Heart left ventricle (tissue), 16 donors: ENCODE measurements at places on chromosomes 6 and 20. TPM values are rescaled to one million over a fixed set of nuclear protein-coding genes. Genes with fewer than 3 reads are reported as not detected.
A peak's percentile ranks its signal among the peaks of the same experiment; 100 is the strongest.

DNA sequence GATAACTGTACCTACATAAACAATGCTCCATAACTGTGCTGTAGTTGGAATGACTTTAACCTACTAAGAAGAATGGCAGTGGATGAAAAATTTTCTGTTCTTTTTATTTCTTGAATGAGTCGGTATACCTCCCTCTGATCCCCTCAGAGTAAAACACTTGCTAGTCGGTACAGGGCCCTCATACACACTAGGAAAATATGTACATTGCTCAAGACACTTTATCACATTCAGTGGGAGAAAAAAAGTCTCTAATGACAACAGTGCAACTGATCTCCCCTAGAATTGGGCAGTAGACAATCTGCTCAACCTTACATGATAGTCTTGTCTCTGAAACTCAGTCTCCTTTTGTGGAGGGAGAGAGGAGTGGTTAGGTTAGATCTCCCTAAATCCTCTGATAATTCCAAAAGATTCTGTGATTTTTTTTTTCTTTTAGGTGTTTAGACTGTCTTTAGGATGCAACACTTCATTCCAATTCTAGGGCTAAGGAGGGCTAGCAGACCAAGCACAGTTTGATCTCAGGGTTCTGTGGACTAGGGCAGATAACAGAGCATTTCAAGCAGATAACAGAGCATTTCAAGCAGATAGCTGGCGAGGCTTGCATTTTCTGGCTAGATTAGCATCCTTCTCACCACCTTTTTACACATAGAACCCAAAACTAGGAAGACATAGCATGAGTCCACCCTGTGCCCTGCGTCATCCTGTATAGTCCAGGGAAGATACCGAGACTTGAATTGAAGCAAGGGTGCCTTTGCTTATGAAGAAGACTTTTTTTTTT is 100.3 kb upstream of the TNFAIP3 start:
- no peak for DNase-seq
- no peaks in the 10 kb centered on the region for H3K36me3 ChIP-seq
- no peaks in the 10 kb centered on the region for H3K27me3 ChIP-seq
- peaks cover 22% of the 10 kb centered on the region for H3K4me1 ChIP-seq
- no peak overlapping the region for H3K4me3 ChIP-seq

DNA sequence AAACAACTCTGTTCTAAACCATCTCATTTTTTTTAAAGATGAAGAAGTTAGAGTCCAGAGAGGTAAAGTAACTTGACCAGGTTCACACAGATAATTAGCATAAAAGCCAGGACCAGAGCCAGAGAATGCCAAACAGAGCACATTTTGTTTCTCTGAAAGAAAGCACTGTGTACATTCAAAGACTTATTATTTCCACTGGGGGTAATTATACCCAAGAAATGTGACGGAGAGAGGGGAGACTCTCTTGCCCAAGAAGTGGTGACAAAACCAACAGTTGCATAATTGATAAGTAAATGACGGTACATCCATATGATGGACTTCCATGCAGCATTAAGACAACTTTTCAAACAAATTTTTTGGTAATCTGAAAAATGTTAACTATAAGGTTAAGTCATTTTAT is 111.6 kb downstream of the RTN4IP1 start:
- no peaks in the 10 kb centered on the region for H3K36me3 ChIP-seq
- peaks cover 2% of the 10 kb centered on the region for H3K27me3 ChIP-seq
- no peak overlapping the region for H3K4me3 ChIP-seq
- peaks cover 3% of the 10 kb centered on the region for H3K4me1 ChIP-seq

DNA sequence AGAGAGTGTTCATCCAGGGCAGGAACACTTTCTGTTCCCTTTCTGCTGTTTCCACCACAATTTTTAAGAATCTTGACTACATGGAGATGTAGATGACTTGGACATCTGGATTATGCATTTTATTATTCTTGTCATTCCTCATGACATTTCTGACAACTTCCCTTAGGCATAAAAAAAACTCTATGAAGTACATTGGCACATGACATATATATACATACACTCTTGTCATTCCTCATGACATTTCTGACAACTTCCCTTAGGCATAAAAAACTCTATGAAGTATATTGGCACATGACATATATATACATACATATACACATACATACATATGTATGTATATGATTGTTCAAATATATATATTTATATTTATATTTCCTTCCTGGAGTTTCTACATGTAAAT is 531.5 kb downstream of the COL12A1 start:
- H3K4me3 ChIP-seq, result no peak overlapping the region
- no peak for DNase-seq
- H3K4me1 ChIP-seq, result no peaks in the 10 kb centered on the region
- H3K36me3 ChIP-seq, result no peaks in the 10 kb centered on the region
- no peaks in the 10 kb centered on the region for H3K27me3 ChIP-seq

DNA sequence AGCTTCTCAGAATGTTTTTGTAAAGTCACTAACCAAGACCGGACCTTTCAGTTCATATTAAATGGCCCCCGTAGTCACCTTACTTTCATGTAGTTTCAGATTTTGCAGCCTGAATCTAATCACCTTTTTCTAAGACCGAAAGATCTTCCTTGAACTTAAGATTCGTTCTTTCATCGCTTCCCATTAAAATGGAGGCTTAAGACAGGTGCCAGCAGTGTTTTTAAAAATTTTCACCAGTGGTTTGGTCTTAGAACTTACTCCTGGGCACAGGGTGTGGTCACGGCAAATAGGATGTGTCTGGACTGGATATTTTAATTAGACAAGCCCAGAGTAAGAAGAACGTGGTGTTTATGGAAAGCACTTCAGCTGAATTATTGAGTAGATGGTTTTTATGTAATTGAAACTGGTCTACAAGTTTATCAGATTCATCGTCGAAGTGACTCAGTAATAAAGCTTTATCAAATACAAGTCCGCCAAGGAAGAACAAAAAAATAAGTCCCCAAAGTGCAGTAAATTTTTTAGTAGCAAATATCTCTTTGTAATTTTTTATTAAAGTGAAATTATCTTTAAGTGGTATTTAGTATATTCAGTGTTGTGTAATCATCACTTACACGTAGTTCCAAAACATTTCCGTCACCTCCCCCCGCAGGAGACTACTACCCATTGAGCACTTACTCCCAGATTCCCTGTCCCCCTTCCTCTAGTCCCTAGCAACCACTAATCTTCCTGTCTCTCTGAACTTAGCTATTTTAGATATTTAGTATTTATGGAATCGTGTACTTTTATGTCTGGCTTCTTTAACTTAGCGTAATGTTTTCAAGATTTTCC is 868 bp downstream of the SRSF3 start:
- H3K27ac ChIP-seq, result peak overlapping the region; percentile 96
- DNase-seq, result no peak
- peaks cover 44% of the 10 kb centered on the region for H3K4me1 ChIP-seq
- peaks cover 14% of the 10 kb centered on the region for H3K36me3 ChIP-seq
- H3K27me3 ChIP-seq, result no peaks in the 10 kb centered on the region

GRCh38 chr6:125279961-125280360 is 21.8 kb downstream of the HDDC2 start:
- no peak overlapping the region for H3K4me3 ChIP-seq
- H3K27ac ChIP-seq, result no peak overlapping the region
- no peaks in the 10 kb centered on the region for H3K27me3 ChIP-seq
- peaks cover 44% of the 10 kb centered on the region for H3K36me3 ChIP-seq

- H3K4me3 ChIP-seq, result no peak overlapping the region
- no peak overlapping the region for H3K27ac ChIP-seq
- H3K27me3 ChIP-seq, result no peaks in the 10 kb centered on the region
- DNase-seq, result no peak
- H3K4me1 ChIP-seq, result no peaks in the 10 kb centered on the region
- peaks cover 76% of the 10 kb centered on the region for H3K36me3 ChIP-seq
These were observed 183.6 kb downstream of the UTRN start for GRCh38 chr6:144468709-144469108.

GRCh38 chr6:119132261-119132981 is 54.0 kb upstream of the FAM184A start:
- no peak overlapping the region for H3K4me3 ChIP-seq
- H3K27me3 ChIP-seq, result no peaks in the 10 kb centered on the region
- no peaks in the 10 kb centered on the region for H3K36me3 ChIP-seq
- DNase-seq, result no peak
- H3K4me1 ChIP-seq, result no peaks in the 10 kb centered on the region
- no peak overlapping the region for H3K27ac ChIP-seq

DNA sequence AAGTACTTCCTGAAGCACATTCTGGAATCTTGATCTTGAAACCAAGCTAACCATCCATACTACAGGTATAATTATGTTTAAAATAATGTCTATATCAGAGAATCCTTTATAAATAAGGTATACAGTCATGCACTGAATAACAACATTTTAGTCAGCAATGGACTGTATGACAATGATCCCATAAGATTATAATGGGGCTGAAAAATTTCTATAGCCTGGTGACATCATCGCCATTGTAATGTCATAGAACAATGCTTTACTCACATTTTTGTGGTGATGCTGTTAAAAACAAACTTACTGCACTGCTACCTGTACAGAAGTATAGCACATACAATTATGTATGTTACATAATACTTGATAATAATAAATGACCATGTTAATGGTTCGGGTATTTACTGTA is 31.8 kb downstream of the RNF146 start:
- no peak overlapping the region for H3K27ac ChIP-seq
- peaks cover 38% of the 10 kb centered on the region for H3K36me3 ChIP-seq
- H3K4me3 ChIP-seq, result no peak overlapping the region
- no peaks in the 10 kb centered on the region for H3K27me3 ChIP-seq

GRCh38 chr6:3899970-3900439 is 50.8 kb downstream of the FAM50B start:
- H3K4me3 ChIP-seq, result no peak overlapping the region
- no peak overlapping the region for H3K27ac ChIP-seq
- H3K27me3 ChIP-seq, result no peaks in the 10 kb centered on the region
- DNase-seq, result no peak

The OXT gene
- total RNA-seq, result 0.67 TPM

DNA sequence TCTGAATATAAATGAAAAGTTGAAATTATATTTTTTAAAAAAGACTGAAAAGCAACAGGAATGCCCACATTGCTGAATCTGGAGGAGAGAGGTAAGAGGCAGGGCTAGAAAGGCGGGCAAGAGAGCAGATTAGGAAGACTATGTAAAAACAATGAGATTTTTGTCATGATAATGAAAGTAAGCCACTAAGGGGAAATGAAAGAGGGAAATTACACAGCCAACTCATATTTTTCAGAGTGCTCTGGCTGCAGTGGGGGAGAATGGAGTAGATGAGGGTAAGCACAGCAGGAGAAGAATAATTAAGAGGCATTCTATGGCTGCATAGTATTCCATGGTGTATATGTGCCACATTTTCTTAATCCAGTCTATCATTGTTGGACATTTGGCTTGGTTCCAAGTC is 281.9 kb downstream of the PKHD1 start:
- H3K4me3 ChIP-seq, result no peak overlapping the region
- no peak overlapping the region for H3K27ac ChIP-seq
- no peaks in the 10 kb centered on the region for H3K36me3 ChIP-seq
- H3K27me3 ChIP-seq, result no peaks in the 10 kb centered on the region
- DNase-seq, result no peak
